GM23248 (cell line): ENCODE measurements at places on chromosomes 4 and X.

- no peak overlapping the region for H3K4me3 ChIP-seq
- H3K4me1 ChIP-seq: 0 out of 2 replicates have a peak, but pooled peaks cover 4% of the 10 kb centered on the region
- no peak overlapping the region for H3K27ac ChIP-seq
Observed at GRCh38 chr4:184845367-184846021, 19.7 kb upstream of the ACSL1 start.

DNA sequence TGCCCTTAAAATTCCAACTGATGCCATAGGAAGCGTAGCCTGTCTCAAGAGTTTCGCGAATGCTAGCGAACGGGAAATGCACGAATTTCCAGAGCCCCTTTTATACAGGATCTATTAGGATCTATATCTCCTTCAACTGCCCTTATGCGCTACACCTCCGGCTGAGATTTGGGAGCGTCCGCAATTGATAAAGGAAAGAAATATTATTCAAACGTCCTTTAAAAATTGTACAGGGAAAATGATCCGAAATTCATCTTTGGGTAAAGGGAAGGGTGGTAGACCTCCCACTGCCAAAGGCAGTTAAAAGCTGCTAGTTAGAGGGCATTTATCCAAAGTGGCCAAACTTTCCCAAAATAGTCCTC is 609 bp downstream of the NR3C2 start:
- peak; percentile 21 for DNase-seq
- no peak overlapping the region for H3K27ac ChIP-seq
- H3K4me3 ChIP-seq: peak overlapping the region; percentile 93
- H3K4me1 ChIP-seq: 0 out of 2 replicates have a peak, but pooled peaks cover 10% of the 10 kb centered on the region
- H3K27me3 ChIP-seq: peaks cover 53% of the 10 kb centered on the region
- no peaks in the 10 kb centered on the region for H3K36me3 ChIP-seq

DNA sequence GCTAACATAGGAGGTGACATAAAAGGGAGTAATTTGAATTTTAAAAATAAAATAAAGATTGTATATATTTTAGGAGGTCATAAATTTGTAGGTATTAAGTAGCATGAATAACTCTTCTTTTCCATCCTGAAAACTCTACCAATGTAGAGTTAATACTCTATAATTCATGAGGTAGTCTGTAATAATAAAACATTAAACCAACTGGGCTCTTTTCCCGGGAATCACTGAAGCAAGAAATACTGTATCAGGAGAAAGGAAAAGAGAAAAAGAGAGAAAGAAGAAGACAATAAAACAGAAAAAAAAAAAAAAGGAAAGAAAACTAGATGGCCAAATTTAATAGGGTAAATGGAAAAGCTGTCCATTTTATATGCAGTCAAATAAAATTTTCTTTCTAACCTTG is 984.4 kb downstream of the CCSER1 start:
- H3K27me3 ChIP-seq: no peaks in the 10 kb centered on the region
- H3K4me3 ChIP-seq: no peak overlapping the region
- no peaks in the 10 kb centered on the region for H3K36me3 ChIP-seq
- no peak overlapping the region for H3K27ac ChIP-seq

DNA sequence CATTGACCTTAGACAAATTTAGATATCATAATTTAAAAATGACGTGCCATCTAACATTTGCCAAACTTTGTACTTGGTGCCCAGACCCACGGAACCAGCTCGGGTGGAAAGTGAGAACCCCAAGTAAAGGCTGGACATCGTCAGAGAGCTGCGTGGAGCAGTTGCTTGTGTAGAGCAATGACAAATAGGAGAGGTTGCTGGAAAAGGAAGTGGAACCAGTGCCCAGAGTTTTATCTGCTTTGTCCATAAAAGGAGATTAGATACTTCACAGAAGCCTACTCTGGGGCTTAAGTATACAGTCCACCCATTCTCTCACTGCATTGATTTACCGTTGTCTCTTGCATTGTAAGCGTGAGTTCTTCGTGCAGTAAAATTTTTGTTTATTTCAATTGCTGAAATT is 5.4 kb upstream of the TBC1D1 start:
- H3K4me1 ChIP-seq: no peaks in the 10 kb centered on the region; the same call in 1 of the 2 replicates
- H3K27ac ChIP-seq: no peak overlapping the region
- DNase-seq: no peak
- no peaks in the 10 kb centered on the region for H3K36me3 ChIP-seq

DNA sequence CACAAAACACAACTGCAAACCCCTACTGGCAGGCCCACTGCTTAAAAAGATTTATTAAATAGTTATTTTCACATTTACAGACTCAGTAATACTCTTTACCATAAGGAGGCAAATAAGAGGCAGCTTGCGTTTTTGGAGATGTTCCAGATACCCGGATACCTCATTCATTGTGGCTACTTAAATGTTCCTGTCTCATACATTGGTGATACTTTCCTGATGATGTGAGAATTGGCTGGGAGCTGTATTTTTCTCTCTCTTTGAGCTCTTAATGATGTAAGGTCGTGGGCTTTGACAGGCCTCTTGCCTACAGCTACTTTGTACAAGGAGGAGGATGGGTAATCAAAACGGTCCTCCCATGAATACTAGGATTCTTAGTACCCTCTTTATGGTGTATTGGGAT is 101.5 kb downstream of the AKAP4 start:
- no peak for DNase-seq
- H3K36me3 ChIP-seq: no peaks in the 10 kb centered on the region
- H3K4me1 ChIP-seq: no peaks in the 10 kb centered on the region
- H3K27me3 ChIP-seq: no peaks in the 10 kb centered on the region
- H3K4me3 ChIP-seq: no peak overlapping the region

DNA sequence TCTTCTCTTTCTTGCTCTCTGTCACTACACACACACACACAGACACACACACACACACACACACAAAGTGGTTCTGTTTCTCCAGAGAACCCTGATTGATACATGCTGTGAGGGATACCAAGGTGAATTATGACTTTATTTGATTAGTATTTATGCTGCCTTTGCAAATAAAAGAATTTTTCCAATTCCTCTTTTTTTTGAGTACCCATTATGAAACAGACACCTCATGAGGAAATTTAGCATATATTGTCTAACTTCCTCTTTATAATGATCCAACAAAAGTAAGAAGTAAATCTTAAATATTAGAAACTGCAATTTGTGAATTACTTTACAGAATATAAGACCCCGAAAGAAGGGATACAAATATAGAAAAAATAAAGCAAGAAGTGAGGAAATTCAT is 14.3 kb upstream of the RAB28 start:
- no peak for DNase-seq
- H3K4me1 ChIP-seq: no peaks in the 10 kb centered on the region
- no peaks in the 10 kb centered on the region for H3K36me3 ChIP-seq
- H3K27me3 ChIP-seq: peaks cover 33% of the 10 kb centered on the region

DNA sequence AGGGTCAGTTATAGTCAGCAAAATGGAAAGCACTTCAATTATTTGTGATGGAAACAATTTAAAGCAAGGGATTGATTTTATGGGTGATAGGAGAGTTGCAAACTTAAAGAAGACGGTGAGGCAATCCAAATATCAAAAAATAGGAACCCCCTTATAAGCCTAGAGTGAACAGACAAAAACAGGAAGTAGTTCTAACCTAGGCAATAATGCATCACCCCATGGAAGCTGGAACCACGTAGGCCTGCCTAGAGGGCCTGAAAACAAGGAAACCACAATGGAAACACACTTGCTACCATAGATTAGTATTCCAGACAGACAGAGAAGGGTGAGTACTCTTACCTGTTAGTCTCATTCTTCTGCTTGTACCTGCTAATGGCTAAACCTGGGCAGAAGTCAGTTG is 13.5 kb upstream of the GK2 start:
- DNase-seq: no peak
- H3K27ac ChIP-seq: no peak overlapping the region
- H3K36me3 ChIP-seq: no peaks in the 10 kb centered on the region
- no peaks in the 10 kb centered on the region for H3K4me1 ChIP-seq
- H3K27me3 ChIP-seq: no peaks in the 10 kb centered on the region
- no peak overlapping the region for H3K4me3 ChIP-seq

- no peak overlapping the region for H3K27ac ChIP-seq
- no peaks in the 10 kb centered on the region for H3K4me1 ChIP-seq
- no peaks in the 10 kb centered on the region for H3K27me3 ChIP-seq
- DNase-seq: no peak
- H3K36me3 ChIP-seq: no peaks in the 10 kb centered on the region
Observed at GRCh38 chrX:27591938-27592337, 1.8 kb downstream of the DCAF8L2 start.

DNA sequence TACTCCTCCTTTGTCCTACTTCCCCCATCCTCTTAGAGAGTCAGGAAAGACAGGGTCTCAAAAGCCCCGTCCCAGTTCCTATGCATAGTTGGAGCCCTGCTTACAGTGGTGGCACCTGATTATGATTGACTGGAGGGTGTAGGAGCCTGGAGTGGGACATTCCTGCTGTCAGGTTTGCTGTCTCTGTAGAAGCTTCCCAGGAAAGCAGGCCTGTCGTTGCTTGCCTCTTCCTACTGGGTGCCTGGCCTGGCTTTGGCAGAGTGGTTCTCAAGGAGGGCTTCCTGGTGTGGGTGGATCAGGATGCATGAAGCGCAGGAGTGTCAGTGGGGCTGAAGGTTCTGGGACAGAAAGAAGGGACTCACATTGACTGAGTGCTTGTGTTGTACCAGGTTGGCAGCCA is 4.8 kb downstream of the MAGED2 start:
- DNase-seq: no peak
- no peaks in the 10 kb centered on the region for H3K27me3 ChIP-seq
- no peak overlapping the region for H3K4me3 ChIP-seq
- H3K36me3 ChIP-seq: no peaks in the 10 kb centered on the region; the same call in 1 of the 2 replicates
- H3K4me1 ChIP-seq: peaks cover 5% of the 10 kb centered on the region; the same call in 1 of the 2 replicates

DNA sequence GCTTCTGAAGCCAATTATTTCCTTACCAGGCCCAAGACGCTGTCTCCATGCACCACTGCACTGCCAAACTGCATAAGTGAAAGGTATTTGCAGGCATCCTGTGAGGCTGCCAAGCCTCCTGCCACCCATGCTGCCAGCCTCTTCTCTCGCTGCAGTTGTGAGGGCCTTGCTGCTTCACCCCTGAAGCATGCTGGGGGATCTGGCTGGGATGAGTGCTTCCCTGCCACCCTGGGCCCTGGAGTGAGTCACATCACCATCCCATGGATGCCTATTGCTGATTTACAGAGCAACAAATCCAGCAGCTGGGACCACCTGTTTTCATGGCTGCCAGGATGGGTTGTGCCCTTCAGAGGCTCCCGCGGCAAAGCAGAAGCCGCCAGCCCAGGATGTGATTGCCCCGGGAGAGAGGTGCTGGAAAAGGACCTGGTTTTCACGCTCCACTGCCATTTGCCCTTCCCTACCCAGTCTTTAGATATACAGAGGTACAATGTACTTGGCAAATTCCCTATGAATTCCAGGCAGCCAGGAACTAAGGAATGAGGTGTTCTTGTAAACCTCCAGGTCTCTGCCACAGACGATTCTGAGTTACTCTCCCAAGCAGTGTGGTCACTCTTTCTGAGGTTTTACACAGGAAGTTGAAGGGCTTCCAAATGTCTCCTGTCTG is 41.5 kb upstream of the PTCHD1 start:
- DNase-seq: no peak
- H3K27ac ChIP-seq: no peak overlapping the region
- no peaks in the 10 kb centered on the region for H3K4me1 ChIP-seq

- no peaks in the 10 kb centered on the region for H3K27me3 ChIP-seq
- peak; percentile 19 for DNase-seq
- no peak overlapping the region for H3K27ac ChIP-seq
- no peaks in the 10 kb centered on the region for H3K36me3 ChIP-seq
Observed at GRCh38 chrX:17817251-17817650, 43.8 kb downstream of the RAI2 start.

DNA sequence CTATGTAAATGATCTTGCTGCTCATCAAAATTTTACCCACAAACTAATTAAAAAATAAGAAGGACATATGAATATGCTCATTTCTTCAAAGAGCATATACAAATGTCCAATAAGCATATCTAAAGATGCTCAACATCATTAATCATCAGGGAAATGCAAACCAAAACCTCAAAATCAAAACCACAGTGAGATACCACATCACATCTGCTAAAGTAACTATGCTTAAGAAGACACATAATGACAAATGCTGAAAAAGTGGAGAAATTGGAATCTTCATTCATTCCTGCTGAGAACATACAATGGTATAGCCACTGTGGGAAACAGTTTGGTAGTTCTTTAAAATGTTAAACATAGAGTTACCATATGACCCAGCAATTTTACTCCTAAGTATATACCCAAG is 81.9 kb downstream of the AFF2 start:
- no peak for DNase-seq
- H3K4me1 ChIP-seq: no peaks in the 10 kb centered on the region
- H3K4me3 ChIP-seq: no peak overlapping the region
- H3K36me3 ChIP-seq: no peaks in the 10 kb centered on the region
- H3K27me3 ChIP-seq: no peaks in the 10 kb centered on the region
- no peak overlapping the region for H3K27ac ChIP-seq

GRCh38 chr4:56857601-56858309 is 36.3 kb upstream of the SPINK2 start:
- H3K4me3 ChIP-seq: no peak overlapping the region
- no peaks in the 10 kb centered on the region for H3K4me1 ChIP-seq
- no peaks in the 10 kb centered on the region for H3K36me3 ChIP-seq
- peak; percentile 37 for DNase-seq
- no peaks in the 10 kb centered on the region for H3K27me3 ChIP-seq

- DNase-seq: peak; percentile 8
- H3K27me3 ChIP-seq: no peaks in the 10 kb centered on the region; the same call in 1 of the 2 replicates
- H3K4me1 ChIP-seq: no peaks in the 10 kb centered on the region
- H3K36me3 ChIP-seq: no peaks in the 10 kb centered on the region
Observed at GRCh38 chr4:87633243-87633642, 16.8 kb upstream of the DMP1 start.

DNA sequence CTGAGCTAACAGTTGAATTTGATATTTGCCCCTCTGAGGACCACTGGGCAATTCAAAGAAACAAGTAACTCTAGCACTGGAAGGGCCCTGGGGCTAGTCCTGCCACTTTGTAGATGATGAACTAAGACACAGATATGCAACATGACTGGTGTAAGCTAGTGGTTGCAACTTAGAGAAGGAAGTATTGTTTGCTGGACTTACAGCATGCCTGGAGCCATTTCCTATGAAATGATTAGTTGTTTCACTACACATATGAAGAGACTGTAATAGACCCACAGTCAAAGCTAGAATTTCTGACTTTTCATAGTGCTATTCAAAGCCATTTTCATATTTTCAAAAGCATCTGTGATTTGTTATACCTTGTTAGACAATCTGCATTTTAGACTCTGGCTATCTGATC is 96.2 kb downstream of the TSPAN7 start:
- no peak overlapping the region for H3K4me3 ChIP-seq
- H3K27me3 ChIP-seq: no peaks in the 10 kb centered on the region
- DNase-seq: no peak

GRCh38 chr4:77595364-77595973 is 10.2 kb upstream of the CXCL13 start:
- no peaks in the 10 kb centered on the region for H3K36me3 ChIP-seq
- no peak overlapping the region for H3K27ac ChIP-seq
- no peak overlapping the region for H3K4me3 ChIP-seq
- DNase-seq: no peak
- no peaks in the 10 kb centered on the region for H3K4me1 ChIP-seq
